Activated CD8-positive, alpha-beta memory T cell treated with anti-CD3 and anti-CD28 coated beads for 48 hours (primary cell): ENCODE measurements at places on chromosomes 2 and 18.

GRCh38 chr2:3396920-3397559, 17.5 kb downstream of the TRAPPC12 start:
- DNase-seq = no peak

DNA sequence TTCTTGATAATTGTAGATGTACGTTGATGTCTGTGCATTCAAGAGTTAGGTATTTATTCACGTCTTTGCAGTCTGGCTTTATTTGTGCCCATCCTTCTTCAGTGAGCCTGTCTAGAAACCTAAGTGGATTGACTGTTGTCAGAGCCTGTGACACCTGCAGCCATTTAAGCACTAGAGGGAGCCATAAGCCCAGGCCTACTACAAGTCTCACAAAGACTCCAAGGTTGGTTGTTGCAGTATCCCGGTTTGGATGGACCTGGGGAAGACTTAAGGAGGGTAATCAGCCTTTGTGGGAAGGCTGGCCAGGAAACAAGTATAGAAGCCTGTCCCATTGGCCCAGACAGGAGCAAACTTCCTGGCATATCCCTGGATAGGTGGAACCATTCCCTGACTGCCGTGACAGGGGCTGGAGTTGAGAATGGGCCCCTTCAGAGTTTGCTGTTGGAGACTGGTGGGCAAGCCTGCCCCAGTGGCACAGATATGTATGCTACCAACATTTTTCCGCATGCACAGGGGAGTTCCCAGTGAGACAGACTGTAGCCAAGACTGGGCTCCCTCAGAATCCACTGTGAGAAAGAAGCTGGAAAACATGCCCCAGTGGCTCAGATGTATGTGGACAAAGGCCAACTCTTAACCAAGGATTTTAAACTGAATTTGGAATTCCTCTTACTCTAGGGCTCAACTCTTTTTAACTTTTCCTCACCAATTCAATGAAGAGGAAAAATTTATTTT, 9.3 kb upstream of the LRRC30 start:
- DNase-seq = no peak

DNA sequence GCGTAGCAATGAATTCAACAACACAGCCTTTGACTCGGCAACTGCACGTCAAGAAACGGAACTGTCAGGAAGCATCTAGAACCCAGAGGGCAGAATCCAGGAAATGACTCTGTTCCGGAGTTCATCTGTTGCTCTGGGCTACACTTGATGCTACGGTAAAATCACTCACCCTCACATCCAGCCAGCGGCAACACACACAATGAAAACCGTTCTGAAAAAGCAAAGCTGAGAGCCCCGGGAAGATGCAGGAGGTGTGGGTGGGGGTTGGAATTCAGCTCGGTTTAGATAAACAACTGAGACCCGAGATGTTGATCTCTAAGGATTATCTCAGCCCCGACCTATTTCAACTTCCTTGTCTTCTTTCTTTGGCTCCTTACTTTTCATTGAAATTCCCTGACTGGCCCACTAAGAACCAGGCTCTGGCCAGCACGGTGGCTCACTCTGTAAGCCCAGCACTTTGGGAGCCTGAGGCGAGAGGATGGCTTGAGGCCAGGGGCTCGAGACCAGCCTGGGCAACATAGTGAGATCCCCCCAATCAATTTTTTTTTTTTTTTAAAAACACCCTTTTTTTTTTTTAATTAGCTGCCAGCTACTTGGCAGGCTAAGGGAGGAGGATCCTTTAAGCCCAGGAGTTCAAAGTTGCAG, 13.3 kb upstream of the RAB17 start:
- no peak for DNase-seq

GRCh38 chr2:219442256-219443015, 7.8 kb downstream of the SPEG start:
- no peak for DNase-seq

DNA sequence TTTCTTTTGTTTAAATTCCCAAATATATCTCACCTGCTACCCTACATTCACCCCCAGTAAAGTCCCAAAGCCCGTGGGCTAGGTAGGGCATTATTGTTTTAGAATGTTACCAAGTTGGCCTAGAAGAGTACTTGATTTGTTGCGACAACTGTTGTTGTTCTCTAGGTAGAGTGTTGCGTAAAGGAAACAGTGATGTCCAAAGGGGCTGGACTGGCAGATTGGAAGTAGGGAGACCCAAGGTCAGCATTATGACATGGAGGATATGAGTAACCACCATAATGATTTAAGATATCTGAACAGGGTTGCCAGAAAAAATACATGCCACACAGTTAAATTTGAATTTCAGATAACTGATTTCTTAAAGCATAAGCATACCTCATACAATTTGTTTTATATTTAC, 39.2 kb downstream of the SCN1A start:
- DNase-seq = no peak

DNA sequence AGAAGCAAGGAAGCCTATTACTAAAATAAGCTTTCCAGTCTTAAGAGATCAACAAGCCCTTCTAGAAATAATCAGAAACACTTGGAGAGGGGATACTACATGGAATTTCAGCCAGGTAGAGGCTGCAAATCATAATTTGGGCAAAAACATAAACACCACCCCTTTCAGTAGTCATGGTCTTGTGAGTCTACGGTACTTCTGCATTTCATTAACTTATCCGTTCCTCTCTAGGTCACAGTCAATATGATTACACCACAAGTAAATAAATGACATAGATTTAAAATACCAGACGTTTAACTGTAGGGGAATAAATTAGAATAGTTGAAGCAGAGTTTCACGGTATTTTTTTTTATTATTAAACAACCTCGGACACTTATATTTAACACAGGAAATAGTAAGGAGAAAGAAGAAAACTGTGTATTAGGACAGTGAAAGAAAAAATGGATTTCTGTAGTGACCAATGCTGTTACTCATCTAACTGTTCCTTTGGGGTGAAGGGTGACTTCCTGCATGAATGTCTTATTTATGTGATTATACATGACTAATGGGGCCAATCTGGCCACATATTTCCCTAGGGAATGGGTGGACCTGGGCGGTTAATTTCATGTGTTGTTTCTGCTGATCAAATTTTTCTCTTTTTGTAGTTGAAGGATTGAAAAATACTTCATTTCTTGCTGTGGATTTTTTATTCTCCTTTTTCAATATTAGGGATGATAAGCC, 456.6 kb upstream of the UBE2E3 start:
- DNase-seq = no peak

DNA sequence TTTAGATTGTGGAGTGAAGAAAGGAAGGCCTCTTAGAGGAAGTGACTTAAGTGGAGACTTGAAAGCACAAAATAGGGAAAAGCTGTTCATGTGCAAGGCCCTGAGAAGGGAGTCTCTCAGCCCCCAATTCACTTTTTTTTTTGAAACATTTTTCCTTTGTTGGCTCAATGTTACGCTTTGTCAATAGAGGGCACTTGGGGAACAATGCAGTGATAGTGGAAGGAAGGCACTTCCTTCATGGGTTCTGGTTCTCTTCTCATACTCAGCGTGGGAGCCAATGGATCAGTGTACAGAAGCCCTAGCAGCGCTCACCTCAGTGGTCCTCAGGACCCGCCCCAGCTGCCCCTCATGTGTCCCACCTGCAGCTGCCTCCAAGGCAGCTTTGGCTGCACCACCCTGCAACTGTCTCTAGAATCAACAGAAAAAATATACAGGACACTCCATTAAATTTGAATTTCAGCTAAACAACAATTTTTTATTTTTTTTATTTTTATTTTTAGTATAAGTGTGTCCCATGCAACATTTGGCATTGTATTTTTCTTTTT, 8.6 kb upstream of the C2orf42 start:
- DNase-seq = no peak

- no peak for DNase-seq
Measured at GRCh38 chr2:127853671-127854070, 4.3 kb downstream of the POLR2D start.

DNA sequence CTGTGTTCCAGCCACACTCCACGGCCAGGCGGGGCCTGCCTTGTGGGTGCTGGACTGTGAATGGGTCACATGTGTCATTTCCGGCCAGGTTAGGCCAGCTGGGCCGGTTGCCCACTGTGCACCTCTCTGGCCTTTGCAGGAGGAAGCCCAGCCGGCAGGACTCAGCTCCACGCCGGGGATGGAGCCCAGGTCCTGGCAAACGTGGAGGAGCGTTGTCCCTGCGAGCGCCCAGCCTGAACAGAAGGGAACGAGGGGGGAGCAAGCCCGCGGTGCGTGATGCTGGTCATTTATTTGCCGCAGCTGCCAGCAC, 152.9 kb downstream of the PXDN start:
- no peak for DNase-seq

- no peak for DNase-seq
Measured at GRCh38 chr2:133829450-133830020, 261.3 kb upstream of the NCKAP5 start.

GRCh38 chr2:238346544-238346943, 26.2 kb downstream of the TRAF3IP1 start:
- DNase-seq = no peak

DNA sequence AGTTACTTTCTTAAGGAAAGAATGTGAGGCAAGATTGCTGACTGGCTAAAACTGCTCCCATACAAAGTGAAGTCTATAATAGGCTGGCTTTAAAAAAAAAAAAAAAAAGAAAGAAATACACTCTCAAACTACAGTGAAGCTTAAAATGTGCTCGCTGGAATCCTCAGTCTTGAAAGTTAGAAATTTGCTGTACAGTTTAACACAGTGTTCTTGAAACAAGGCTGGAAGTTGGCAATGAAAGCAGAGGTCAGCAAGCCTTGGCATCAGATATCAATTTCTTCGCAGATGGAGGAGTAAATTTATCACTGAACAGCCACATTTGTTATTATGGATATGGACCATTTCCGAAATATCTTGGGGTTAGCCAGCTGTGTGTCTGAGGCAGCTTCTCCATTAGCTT, 392.9 kb downstream of the ZNF516 start:
- DNase-seq = no peak

- DNase-seq = no peak
Measured at GRCh38 chr2:67311536-67311935, 85.6 kb upstream of the ETAA1 start.

DNA sequence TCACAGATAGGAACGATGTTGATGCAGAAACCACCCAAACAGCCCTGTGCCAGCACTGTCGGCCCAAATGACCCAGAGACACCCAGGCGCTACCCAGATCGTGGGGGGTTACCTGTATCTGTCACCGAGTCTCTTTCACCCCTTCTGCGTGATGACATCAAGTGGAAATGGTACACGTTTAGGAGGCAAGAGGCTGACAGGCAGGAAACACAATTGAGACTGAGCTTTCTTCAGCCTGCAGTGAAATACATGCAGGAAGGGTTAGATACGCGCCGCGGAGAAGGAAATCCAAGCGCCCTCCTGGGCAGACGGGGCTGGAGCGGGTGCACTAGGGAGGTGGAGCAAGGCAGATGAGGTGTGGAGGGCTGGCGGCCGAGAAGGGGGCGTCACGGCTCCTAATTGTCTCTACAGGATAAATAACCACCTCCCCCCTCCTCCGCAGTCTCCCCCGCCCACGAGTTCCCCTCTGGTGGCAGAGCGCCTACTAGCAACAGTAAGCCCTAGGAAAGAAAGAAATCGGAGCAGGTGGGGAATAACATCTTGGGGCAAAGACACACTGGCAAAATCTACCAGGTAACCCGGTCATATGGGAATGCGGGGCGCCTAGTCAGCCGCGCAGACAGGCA, at the start of gene RNF152:
Gene RNF152, minus strand, starts transcription at position 325 of the 626 bp plus-strand sequence. CDS start 76,544 bp downstream, outside the sequence.
- no peak for DNase-seq

DNA sequence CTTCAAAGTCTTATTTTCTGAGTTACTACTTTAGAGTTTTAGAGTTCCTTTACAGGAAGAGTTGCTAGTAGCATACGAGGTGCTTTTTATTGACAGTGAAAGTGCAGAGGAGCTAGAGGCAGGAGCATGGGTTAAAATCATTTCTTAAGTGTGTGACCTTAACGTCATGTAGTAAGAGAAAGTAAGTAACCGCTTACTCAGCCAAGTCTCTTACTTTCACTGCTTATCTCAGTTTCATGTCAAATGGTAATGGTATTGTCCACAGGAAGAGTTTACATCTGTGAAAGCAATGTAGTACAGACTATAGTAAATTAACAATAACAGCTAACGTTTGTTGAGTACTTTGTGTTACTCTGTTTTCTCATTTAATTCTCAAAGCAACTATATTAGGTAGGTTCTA, 12.6 kb downstream of the NDUFAF7 start:
- no peak for DNase-seq

- no peak for DNase-seq
Measured at GRCh38 chr18:63907664-63908063, at the start of gene SERPINB10. Gene SERPINB10, plus strand, starts transcription at chr18:63907958. Its CDS starts 7,553 bp downstream, at chr18:63915511.

DNA sequence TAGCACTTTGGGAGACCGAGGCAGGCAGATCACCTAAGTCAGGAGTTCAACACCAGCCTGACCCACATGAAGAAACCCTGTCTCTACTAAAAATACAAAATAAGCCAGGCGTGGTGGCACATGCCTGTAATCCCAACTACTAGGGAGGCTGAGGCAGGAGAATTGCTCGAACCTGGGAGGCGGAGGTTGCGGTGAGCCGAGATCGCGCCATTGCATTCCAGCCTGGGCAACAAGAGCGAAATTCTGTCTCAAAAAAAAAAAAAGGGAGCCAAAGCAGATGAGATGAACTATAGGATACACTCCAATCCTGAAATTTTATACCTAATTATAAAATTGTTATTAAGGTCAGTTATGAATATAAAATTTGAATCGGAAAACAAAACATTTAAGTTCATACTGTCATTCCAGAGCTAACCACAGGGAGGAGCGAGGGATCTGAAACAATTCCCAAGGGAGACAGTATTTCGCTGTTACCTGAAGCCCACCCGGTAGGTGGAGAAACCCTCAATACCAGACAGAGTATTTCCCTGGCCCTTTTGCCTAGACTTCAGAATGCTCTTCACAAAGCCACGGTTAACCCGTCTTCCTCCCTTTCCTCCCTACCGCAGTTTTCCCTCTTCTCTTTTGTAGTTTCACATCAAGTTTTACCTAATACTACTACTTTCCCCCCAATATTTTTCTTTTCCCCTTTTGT, 1.4 kb downstream of the PPM1G start:
- DNase-seq = no peak

GRCh38 chr2:186560254-186560653, 29.6 kb upstream of the ITGAV start:
- no peak for DNase-seq

GRCh38 chr2:235594041-235594440, 100.2 kb downstream of the AGAP1 start:
- DNase-seq = no peak

DNA sequence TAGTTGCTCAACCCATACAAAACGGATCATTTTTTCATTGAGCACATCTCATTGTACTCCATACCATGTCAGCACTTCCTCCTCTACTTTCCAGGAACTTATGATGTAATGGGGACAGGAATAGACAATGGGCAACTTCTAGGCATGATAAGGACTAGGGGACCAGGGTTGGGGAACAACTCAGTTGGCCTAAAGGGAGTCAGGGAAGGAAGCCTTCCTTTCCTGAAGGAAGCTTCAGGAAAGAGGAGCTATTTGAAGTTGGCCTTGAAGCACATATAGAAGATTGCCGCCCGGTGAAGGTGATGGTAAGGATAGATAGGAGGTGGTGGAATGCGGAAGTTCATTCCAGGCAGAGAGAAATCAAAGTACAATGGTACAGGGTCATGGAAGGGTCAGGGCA, 283.9 kb downstream of the SLC8A1 start:
- no peak for DNase-seq
